T-helper 1 cell (primary cell): ENCODE measurements at places on chromosomes 3 and 15.

DNA sequence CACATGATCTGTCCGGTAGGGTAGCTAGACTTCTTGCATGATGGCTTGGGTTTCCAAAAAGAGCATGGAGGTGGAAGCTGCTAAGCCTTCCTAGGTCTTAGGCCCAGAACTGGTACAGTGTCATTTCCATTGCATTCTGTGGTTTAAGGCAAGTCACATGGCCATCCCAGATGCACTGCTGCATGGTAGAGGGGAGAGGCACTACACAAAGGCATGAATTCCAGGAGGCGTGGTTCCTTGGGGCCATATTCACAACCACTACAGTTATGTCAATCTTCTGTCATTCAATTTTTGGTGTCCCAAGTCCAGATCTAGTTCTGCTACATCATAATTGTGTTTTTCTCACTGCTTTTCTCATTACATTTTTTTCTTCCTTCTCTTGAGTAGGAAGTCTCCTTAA is 122.2 kb upstream of the CHRM5 start:
- no peak for DNase-seq

- no peak for DNase-seq
Observed at GRCh38 chr3:161657786-161658185, 161.2 kb downstream of the OTOL1 start.

GRCh38 chr15:22868928-22869327 is 30.5 kb downstream of the NIPA2 start:
- DNase-seq = no peak

- no peak for DNase-seq
Observed at GRCh38 chr15:35505141-35505540, 40.8 kb downstream of the DPH6 start.

DNA sequence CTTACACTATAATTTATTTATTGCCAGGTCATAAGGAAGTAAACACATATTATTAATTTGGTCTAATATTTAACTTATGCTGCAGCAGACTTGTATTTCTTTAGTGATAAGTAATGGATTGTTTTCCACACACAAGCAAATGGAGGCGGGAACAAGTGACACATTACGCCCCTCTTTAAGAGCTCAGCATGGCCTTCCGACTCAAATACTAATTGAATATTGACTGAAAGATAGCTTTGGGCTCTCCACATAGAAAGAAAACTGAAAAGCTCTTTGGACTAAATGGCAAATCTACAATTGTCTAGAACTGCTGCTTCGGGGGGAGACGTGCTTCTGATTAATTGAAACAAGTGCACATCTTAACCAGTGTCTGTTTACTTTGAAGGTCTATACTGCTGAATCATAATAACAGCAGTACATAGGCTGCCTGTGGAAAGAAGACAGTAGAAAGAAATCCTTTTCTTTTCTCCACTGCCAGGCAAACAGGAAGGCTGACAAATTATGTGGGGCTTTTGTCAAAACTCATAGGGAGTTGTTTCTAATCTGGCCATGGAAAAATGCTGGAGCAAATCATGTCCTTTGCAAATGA is 15.9 kb downstream of the CADPS start:
- DNase-seq = no peak

GRCh38 chr3:50648313-50648712 is 26.4 kb upstream of the DOCK3 start:
- no peak for DNase-seq
